SW 1271 (cell line): ENCODE measurements at places on chromosomes 16 and 17.

- peak; percentile 54 for DNase-seq
Observed at GRCh38 chr17:35088356-35088880, 24.9 kb upstream of the RFFL start.

GRCh38 chr16:11321662-11322061, 23.6 kb upstream of the RMI2 start:
- DNase-seq = no peak

GRCh38 chr17:16306211-16306610, 47.1 kb downstream of the CENPV start:
- no peak for DNase-seq

DNA sequence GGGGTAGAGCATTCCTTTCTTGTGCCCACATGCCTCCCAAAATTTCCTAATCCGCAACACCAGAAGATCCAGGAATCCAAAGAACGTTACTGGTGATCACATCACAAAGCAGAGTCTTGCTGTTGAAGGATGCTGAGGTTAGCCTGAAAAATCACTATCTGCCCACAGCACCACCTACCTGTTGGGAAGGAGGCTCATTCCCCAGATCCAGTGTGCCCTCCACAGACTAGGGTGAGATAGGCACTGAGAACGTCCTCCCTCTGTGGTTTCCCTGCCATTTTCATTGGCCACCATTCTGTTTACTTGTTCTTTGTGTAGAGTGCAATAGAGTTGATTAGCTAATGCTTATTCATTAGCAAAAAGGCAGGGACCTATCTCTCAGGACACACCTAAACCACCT, 30.3 kb downstream of the RCVRN start:
- no peak for DNase-seq

DNA sequence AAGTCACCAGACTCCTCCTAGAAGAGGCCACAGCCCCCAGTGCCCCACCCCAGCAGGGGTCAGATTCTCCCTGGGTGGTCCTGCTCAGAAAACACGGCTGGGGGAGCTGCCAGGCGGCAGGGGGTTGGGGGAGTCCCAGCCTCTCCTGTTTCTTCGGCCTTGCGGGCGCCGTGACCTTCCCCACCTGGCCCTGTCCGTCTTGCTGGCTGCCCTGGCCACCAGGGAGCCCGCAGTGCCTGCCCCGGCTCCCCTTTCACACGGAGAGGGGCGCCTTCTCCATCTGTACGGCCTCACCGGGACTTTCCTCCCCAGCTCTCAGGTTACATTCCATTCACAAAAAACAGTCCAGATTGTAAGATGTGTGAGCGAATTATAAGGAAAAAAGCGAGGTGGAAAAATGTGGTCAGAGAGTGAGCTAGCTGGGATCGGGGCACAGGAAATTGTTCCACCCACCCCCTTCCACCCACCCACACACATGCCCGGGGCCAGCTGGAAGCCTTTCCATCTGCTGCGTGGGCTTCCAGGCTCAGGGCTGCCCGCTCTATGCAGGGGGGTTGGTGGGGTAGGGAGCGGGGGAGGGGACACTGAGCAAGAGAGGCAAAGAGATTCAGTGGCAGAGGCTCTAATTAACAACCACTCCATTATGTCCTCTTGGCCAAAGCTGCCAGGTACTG, 14.6 kb upstream of the CIBAR2 start:
- no peak for DNase-seq

DNA sequence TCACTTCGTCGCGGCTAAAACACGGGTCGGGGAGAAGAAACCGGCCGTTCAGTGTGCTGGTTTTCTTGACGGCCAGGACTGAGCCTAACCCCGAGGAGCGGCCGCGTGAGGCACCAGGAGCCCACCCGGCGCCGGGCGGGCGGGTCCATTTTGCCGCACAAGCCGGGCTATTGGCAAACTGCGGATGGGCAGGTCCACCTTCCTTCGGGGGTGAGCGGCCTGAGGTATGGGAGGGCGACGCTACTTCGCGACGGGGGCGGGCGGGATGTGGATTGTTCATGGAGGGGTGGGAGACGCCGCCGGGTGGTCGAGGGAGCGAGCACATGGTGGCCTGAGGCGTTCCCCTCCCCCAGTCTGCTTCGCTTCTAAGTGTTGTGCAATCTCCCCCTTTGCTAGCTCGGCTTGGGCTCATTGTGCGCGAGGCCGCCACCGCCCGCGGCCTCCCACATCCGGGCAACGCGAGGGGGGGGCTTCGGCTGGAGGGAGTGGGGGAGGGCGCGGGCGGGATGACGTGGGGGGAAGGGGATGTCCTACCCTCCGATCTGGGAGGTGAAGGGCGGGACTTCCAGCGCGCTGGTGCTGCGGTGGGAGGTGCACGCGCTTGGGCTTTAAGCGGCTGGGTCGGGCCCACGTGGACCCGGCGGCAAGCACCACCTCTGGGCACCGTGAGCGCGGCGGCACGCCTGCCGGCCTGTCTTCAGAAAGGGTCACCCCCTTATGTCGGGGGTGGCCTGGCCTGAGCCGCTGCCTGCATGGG, 5.9 kb upstream of the CD68 start:
- peak; percentile 56 for DNase-seq

DNA sequence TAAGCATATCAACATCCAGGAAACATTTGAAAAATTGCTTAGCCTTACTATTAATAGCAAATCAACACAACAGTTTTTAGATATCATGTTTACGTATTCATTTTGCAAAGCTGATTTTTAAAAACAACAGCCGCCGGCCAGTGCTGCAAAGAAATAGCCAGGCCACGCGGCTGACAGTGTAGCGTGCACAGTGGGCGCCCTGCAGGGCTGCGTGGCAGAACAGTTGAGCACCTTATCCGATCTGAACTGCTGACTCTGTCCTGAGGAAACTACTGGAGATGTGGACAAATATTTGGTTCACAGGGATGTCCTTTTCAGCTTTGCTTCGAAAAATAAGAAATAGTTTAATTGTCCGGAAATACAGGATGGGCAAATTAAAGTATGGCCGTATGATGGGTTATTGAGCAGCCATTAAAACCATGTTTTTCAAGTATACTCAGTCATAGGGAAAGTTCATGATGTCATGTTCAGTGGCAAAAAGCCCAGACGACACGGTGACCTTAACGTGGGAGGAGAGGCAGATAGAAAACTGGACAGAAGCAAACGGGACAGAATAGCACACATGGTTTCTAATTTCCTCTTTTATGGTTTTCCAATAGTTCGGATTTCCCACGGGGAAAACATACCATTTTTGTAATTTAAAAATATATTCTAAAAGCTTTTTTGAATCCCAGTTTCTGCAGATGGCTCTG, 52.4 kb upstream of the ENDOV start:
- DNase-seq = no peak

- no peak for DNase-seq
Observed at GRCh38 chr17:14510136-14510535, 209.3 kb downstream of the HS3ST3B1 start.

DNA sequence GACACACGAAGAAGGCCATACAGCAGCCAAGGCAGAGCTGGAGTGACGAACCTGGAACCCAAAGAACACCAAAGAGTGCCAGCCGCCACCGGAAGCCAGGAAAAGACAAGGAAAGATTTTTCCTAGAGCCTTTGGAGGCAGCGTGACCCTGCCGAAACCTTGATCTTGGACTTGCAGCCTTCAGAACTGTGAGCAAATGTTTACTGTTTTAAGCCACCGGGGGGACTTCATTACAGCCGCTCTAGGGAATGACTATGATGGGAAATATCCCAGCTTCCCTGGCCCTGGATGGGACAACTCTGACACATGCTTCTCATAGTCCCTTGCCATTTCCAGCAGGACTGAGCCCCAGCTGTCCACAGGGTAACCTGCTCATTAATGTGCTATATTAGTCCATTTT, 270.6 kb downstream of the HAPSTR1 start:
- DNase-seq = no peak

DNA sequence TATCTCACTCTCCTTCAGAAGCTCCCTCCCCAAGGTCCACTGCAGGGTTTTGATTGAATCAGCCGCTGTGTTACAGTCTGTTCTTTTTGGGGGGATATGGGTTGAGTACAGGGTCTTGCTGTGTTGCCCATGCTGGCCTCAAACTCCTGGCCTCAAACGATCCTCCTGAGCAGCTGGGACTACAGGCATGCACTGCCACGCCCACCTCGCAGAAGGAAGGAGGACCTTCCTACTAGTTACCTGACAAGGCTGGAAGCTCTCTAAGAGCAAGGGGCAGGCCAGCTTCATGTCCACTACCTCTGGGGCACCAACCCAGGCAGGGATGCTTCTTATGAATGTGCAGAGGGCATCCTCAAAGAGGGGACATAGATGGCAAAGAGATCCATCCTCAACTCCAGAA, 1.9 kb upstream of the MMP28 start:
- no peak for DNase-seq

DNA sequence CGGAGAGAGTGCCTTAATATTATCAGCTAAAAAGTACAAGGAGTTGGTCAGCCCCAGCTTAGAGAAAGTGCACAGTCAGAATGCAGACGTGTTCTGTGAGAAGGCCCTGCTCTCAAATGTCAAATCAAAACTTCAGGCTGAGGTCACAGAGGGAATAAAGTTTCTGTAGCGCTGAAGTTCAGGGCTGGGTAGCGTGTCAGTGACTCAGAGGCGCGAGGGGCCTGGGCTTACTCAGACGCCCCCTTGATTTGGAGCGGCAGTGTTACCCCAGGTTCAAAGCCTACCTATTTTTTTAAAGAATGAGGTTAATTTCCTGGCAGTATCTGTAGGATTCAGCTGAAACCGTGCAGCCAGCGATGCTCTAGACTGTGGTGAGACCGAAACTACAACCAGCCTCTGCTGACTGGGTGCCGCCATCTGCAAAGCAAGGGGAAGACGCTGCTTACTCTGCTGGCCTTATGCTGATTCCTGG, 4.8 kb downstream of the CIAO3 start:
- no peak for DNase-seq

- DNase-seq = no peak
Observed at GRCh38 chr16:78715673-78716072, 616.2 kb downstream of the WWOX start.

- no peak for DNase-seq
Observed at GRCh38 chr16:49821614-49822282, 34.2 kb downstream of the ZNF423 start.

DNA sequence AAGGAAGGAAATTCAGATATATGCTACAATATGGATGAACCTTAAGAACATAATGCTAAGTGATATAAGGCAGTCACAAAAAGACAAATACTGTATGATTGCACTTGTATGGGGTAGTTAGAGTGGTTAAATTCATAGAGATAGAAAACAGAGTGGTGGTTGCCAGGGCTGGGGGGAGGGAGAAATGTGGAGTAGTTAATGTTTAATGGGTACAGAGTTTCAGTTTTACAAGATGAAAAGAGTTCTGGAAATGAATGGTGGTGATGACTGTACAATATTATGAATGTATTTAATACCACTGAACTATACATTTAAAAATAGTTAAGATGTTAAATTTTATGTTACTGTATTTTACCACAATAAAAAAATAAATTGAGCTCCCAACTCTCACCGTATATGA, 157.9 kb downstream of the TOX3 start:
- DNase-seq = no peak

- no peak for DNase-seq
Observed at GRCh38 chr17:40552806-40553693, 12.2 kb downstream of the CCR7 start.

- DNase-seq = no peak
Observed at GRCh38 chr16:64990101-64990500, 131.8 kb downstream of the CDH11 start.

DNA sequence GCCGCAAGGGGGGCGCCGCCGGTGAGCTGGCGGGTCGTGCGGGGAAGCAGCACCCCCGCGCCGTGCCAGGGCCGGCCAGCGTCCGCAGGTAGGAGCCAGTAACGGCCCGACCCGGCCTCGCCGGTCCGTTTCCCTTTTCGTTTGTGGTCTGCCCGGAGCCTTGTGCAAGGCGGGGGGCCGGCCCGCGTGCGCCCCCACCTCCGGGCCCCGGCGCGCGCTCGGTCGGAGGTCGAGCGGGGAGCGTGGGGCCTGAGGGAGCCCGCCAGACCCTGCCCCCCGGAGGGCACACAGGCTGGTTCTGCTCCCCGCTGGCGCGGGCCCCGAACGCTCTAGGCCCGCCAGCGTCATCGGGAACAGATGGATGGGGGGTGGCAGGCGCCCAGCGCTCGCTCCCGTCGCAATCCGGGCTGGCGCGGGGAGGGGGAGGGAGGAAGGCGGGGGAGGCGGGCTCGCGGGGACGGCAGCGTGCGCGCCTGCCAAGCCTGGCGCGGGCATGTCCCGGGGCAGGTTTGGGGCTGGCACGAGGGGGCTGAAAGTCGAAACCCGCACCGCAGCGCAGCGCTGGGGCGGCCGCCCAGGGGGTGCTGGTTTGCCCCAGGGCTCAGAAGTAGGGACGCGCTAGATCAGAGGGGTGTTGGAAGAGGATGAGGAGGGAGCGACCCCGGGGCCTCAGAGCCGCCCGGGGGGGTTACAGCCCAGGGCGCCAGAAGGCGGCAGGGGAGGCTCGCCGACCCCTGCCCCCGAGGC, 1.5 kb upstream of the GSE1 start:
- peak; percentile 70 for DNase-seq

GRCh38 chr17:28985950-28986713, 19.7 kb downstream of the SEZ6 start:
- no peak for DNase-seq

DNA sequence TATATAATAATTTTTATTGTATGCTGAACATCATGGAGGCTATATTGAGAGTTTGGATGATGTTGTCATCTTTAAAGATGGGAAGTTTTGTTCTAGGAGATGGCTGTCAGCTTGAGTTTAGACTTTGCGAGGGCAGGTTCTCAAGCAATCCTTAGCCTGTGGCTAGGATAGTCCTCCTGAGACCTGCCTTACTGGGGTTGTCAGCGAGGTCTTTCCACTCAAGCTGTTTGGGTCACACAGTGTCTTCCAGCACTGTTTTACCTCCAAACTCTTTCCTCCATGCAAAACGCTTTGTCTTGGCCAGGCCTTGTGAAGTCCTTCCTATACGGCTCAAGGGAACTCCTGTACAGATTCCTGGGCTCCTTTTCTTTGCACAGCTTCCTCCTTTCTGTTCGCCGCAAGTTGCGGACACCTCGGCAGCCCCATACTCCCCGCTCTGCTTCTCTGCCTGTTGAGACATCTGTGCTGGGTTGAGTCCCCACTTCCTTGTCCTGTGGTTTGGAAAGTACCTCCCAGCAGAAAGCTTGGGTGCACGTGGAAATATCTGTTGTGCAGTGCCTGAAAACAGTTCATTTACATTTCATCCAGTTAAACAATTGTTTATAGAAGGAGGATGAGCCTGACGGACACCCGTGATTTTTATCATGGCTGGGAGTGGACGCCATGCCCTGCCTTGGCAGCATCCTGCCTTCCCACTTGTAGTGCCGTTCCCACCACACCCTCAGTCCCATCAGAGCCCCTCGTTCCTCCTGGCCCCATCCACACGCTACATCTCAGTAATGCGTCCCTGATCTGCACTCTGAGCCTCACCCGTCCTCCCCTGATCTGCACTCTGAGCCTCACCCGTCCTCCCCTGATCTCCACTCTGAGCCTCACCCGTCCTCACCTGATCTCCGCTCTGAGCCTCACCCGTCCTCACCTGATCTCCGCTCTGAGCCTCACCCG, 55.0 kb upstream of the CBFA2T3 start:
- no peak for DNase-seq
